Liver (tissue), 10 donors: ENCODE measurements at places on chromosomes 5 and 9. TPM values are rescaled to one million over a fixed set of nuclear protein-coding genes. Genes with fewer than 3 reads are reported as not detected.
A peak's percentile ranks its signal among the peaks of the same experiment; 100 is the strongest.

NTRK2 gene
- total RNA-seq: 1.4 TPM

PCDHGA6 gene
- 0.37 TPM for total RNA-seq

DNA sequence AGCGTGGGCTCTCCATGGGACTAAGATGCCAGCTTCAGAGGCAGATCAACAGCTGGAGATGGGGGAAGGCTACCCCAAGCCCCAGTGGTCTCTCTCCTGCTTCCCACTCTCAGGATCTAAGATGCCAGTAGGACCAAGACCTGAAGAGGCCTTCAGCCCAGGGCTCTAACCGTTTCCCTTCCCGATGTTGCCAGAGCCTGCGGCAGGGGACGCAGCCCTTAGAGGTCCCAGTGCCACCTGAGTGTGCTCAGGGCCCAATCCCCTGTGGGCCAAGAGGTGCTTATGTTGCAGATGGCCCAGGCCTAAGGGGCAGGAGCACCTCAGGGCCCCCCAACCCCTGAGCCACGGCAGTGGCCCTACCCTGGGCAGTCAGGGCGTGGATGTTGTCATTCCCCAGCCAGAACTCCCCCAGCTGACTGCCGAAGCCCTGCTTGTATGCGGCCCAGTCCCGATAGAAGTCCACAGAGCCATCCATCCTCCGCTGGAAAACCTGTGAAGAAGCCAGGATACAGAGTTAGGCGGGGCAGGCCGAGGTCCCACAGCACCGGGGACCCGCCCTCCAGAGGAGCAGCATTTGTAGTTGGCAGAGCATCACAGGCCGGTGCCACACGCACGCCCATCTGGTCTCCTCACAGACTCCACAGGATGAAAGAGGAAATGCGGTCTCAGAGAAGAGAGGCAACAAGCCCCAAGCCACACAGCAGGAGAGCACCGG lies 5.4 kb downstream of the FCN1 start:
- DNase-seq: peak; percentile 23

DNA sequence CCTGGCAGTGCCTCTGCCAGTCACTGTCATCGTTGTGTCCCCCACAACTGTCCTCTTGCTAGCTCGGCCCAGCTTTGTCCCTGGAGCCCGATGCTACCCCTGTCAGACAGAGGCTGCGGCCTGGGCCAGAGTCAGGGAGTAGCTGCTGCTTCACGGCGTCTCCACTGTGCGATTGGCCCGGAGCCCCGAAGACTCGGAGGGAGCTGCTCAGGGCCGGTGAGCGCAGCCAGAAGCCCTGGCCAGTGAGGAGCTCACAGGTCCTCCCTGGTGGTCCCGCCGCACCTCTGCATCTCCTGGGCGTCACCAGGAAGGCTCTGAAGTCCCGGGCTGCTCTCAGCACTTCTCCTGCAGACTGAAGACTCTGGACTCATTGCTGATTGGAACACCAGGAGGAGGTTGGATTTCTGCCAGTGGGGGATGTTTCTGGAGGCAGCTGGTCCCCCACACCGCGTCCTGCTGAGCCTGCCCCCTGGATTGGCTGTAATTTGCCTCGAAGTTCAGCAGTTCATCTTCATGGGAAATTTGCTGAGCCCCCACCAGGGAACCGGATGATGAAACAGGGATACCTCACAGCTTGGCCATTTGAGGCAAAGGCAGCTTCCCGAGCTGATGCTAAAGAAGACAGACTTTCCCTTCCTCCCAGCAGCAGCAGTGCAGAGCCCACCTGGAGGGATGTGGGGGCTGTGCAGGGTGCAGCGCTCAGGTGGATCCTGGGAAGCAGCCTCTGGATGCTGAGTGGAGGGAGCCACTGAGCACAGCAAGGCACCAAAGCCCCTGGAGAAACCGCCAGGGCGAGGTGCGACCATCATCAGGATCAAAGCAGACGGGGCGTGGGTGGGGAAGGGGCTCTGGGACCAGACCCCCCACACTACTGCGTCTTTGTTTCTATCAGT lies 45.6 kb downstream of the USP20 start:
- no peak for DNase-seq
